GM12878 (cell line): ENCODE measurements at places on chromosomes 6 and 20. TPM values are rescaled to one million over a fixed set of nuclear protein-coding genes. Genes with fewer than 3 reads are reported as not detected.
A peak's percentile ranks its signal among the peaks of the same experiment; 100 is the strongest.

Gene ADAM33
- total RNA-seq: not detected in 2 replicates

DNA sequence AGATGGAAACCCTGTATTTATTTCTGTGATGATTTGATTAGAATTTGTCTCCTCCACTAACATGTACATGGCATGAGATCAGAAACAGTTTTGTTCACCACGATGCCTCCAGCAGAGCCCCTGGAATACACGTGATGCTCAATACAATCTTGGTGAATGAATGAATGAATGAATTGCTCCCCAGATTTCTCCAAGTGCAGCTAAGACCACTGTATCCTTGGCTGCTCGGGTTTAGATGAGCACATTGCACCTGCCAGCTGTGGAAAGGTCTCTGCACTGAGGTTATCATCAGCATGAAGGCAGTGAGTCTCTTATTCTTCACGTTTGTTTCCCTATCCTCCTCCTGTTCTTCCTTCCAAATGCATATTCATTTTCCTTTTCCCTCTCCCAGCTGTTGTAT lies 17.9 kb downstream of the CASS4 start:
- no peaks in the 10 kb centered on the region for H3K36me3 ChIP-seq
- DNase-seq: no peak
- no peaks in the 10 kb centered on the region for H3K27me3 ChIP-seq
- H3K27ac ChIP-seq: no peak overlapping the region
- H3K4me3 ChIP-seq: no peak overlapping the region

GRCh38 chr20:34141293-34141692 lies 29.2 kb upstream of the EIF2S2 start:
- no peak for DNase-seq
- no peak overlapping the region for H3K27ac ChIP-seq
- H3K27me3 ChIP-seq: no peaks in the 10 kb centered on the region
- no peaks in the 10 kb centered on the region for H3K36me3 ChIP-seq

GRCh38 chr6:42045538-42046460 lies 4.5 kb upstream of the TAF8 start:
- no peaks in the 10 kb centered on the region for H3K27me3 ChIP-seq
- 0 out of 2 replicates have a peak overlapping the region, but pooled peaks have one; percentile 17 for H3K27ac ChIP-seq
- H3K36me3 ChIP-seq: no peaks in the 10 kb centered on the region
- H3K4me1 ChIP-seq: peaks cover 43% of the 10 kb centered on the region
- peak overlapping the region; percentile 31; the same call in 1 of the 2 replicates for H3K4me3 ChIP-seq

DNA sequence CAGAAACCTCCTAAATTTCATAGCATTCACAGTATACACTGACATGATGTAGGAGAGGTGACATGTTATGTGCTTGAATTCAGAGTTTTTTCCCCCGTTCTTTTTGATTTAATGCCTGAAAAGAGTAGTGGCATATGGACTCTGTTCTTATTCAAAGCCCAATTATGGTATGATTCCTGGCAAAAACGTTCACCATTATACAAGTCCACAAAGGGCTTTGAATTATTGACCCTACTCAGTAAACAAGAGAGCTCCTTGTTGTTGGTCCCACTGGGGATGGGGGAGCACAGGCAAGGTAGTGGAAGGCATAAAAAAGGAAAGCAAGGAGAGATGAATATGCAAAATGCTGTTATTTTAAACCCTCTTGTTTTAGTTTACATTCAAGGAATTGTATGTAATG lies 136.0 kb upstream of the AHI1 start:
- H3K27ac ChIP-seq: no peak overlapping the region
- no peak for DNase-seq
- 0 out of 2 replicates have a peak, but pooled peaks cover 2% of the 10 kb centered on the region for H3K27me3 ChIP-seq
- H3K36me3 ChIP-seq: no peaks in the 10 kb centered on the region
- H3K4me1 ChIP-seq: no peaks in the 10 kb centered on the region
- no peak overlapping the region for H3K4me3 ChIP-seq

- no peak overlapping the region for H3K27ac ChIP-seq
- H3K4me1 ChIP-seq: no peaks in the 10 kb centered on the region
- no peak for DNase-seq
- no peaks in the 10 kb centered on the region for H3K27me3 ChIP-seq
- no peak overlapping the region for H3K4me3 ChIP-seq
- no peaks in the 10 kb centered on the region for H3K36me3 ChIP-seq
Observed at GRCh38 chr20:45685896-45686295, 15.9 kb upstream of the WFDC11 start.

GRCh38 chr20:59246691-59247400 lies 53.6 kb upstream of the EDN3 start:
- H3K27ac ChIP-seq: no peak overlapping the region
- no peak overlapping the region for H3K4me3 ChIP-seq
- H3K4me1 ChIP-seq: no peaks in the 10 kb centered on the region
- DNase-seq: no peak
- no peaks in the 10 kb centered on the region; the same call in 1 of the 2 replicates for H3K27me3 ChIP-seq

DNA sequence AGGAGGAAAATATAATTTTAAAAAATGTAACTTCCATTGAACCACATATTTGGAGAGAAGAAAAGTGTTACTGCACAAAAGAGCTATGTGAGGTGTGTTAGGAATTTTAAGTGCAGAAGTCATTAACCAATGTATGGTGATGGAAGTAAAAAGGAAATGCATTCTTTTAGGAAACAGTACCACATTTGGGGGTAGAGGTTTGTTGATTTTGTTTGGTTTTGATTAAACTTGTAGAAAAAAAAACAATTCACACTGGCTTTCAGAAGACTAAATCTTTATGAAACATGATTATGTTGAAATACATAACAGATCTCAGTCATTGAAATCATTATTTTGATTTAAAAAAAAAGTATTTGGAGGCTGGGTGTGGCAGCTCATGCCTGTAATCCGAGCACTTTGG lies 1287.0 kb upstream of the GJE1 start:
- H3K4me3 ChIP-seq: no peak overlapping the region
- no peaks in the 10 kb centered on the region for H3K4me1 ChIP-seq
- H3K27me3 ChIP-seq: no peaks in the 10 kb centered on the region
- no peak overlapping the region for H3K27ac ChIP-seq

DNA sequence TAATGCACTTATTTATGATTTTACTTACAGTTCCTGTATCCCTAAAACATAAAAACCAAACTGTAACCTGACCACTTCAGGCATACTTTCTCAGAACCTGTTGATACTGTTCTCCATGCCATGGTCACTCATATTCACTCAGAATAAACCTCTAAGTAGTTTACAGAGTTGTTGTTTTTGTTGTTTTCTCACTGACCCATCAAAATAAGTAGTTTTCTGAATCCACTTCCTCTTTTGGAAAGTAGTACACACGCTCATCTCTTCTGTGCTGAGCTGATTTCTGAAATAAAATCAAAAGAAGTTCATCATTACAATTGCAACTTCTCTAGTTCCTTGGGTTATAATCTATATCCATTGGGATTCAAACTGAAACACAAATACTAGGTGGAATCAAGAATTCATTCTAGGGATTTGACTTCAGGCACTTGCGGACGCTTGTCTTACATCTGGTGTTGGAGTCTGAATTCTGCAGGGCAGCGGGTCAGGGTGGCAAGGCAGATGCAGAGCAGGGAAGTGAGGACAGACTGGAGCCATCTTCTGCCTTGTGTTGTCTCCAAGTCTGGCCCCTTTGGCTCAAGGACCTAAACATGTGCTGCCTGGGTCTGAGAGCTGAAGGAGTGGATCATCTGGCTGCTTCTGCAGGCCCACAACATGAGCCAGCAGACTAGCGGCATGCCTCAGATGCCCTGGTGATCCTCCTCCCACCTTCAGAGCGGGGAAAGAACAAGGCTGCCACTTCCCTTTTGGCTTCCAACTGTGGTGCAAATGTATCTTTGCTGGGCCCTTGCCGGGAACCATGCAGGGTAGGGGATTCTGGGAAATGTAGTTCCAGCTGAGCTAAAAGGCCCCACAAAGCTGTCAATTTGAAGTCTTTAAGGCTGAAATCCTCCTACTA lies 167.9 kb upstream of the MYLIP start:
- H3K27me3 ChIP-seq: no peaks in the 10 kb centered on the region
- no peaks in the 10 kb centered on the region for H3K36me3 ChIP-seq
- no peak overlapping the region for H3K4me3 ChIP-seq
- peaks cover 26% of the 10 kb centered on the region; the same call in 1 of the 2 replicates for H3K4me1 ChIP-seq
- H3K27ac ChIP-seq: peak overlapping the region; percentile 45

- H3K27ac ChIP-seq: no peak overlapping the region
- DNase-seq: no peak
- H3K4me1 ChIP-seq: no peaks in the 10 kb centered on the region
- no peak overlapping the region for H3K4me3 ChIP-seq
- H3K27me3 ChIP-seq: no peaks in the 10 kb centered on the region
Observed at GRCh38 chr6:16067568-16067967, 61.3 kb upstream of the MYLIP start.

- no peak for DNase-seq
- H3K36me3 ChIP-seq: no peaks in the 10 kb centered on the region
- H3K4me1 ChIP-seq: no peaks in the 10 kb centered on the region
- no peak overlapping the region for H3K4me3 ChIP-seq
- no peaks in the 10 kb centered on the region for H3K27me3 ChIP-seq
Observed at GRCh38 chr6:101435038-101435437, 41.5 kb downstream of the GRIK2 start.

Gene C6orf52
- total RNA-seq: 3.0 and 3.2 TPM in 2 replicates

Gene OR2J3
- total RNA-seq: not detected in 2 replicates

DNA sequence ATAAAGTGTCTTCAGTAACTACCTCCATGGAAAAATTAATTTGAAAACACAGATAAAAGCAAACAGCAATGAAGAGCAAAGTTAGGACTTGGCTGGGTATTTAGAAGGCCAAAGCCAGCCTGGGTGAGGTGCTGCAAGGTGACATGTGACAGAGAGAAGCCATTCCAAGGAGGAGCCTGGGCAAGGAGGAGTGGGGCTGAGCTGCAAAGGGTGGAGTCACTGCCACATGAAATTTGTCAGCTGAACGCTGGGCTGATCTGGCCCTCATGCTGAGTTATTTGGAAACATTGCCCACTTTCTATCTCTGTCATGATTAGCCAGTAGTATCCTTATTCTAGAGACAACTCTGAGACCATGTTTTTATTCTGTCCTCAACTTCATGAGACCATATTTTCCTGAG lies 76.3 kb downstream of the PERP start:
- H3K27me3 ChIP-seq: no peaks in the 10 kb centered on the region; the same call in 1 of the 2 replicates
- no peaks in the 10 kb centered on the region for H3K4me1 ChIP-seq
- H3K27ac ChIP-seq: no peak overlapping the region
- DNase-seq: no peak

- no peaks in the 10 kb centered on the region for H3K27me3 ChIP-seq
- no peaks in the 10 kb centered on the region; the same call in none of the 2 replicates for H3K36me3 ChIP-seq
- DNase-seq: no peak
Observed at GRCh38 chr6:20548264-20548663, 14.0 kb downstream of the CDKAL1 start.

GRCh38 chr6:167122827-167123657 lies at the start of gene CCR6:
TSS of gene CCR6 (plus strand) at chr6:167123096. CDS start at chr6:167136135, 13,039 bp downstream.
- peak within 1 kb of the TSS; percentile 66 for H3K27ac ChIP-seq
- no peak for DNase-seq
- H3K27me3 ChIP-seq: no peaks in the 10 kb centered on the region
- H3K36me3 ChIP-seq: no peaks in the 10 kb centered on the region

DNA sequence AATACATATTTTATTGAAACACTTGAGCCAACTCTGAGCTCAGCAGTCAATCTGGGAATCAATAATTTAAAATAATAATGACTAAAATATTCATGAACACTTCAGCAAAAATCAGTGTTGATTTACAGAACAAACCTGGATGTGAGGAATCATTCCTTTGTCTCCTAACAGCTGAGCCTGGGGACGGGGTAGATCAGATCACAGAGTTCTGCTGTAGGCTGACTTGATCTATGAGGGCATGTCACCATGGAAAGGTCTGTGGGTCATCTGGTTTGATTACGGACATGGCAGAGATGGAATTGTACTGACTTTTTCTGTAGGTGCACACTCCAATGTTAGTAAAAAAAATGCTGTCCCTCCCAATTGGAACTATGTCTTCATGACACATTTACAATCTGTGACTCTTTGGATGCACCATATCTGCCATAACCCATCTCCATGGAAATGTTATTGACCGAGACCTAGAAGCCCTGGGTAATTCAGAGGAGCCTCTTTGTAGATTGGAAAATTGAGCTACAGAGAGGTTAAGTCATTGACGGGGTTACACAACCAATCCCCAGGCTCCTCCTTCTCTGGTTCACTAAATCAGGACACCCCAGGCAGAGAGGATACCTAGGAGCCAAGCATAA lies 114.1 kb downstream of the DOK5 start:
- no peaks in the 10 kb centered on the region for H3K4me1 ChIP-seq
- no peak overlapping the region for H3K27ac ChIP-seq
- no peak overlapping the region for H3K4me3 ChIP-seq
- no peaks in the 10 kb centered on the region for H3K27me3 ChIP-seq
- H3K36me3 ChIP-seq: no peaks in the 10 kb centered on the region
